Epithelial cell of proximal tubule (primary cell): ENCODE measurements at places on chromosomes 6 and 20.

DNA sequence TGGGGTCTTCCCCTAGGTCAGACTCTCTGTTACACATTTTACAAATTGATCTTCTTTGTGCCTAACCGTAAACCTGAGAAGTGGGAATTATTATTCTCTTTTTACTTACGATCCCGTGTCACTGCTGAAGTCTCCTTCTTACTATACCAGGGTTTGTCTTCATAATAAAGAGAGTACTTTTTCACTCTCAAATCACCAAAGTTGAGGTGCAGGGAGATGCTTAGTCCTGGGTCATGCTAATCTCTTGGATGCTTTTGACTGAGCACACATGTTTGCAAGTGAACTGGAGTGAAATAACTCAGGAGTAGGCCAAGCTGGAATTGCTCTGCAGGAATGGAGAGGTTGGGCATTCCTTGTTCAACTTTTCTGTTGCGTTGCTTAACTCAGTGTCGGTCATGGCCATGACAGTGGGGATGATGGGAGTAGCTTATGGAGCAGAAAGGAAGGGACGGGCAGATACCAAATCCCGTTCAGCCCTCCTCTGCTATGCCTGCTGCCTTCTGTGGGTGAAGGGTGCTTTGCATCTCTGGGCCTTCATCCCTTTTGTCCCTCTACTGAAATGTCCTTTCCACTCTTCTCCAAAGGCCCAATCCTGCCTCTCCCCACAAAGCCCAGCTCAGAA, 15.2 kb upstream of the TAGAP start:
- DNase-seq, result no peak

GRCh38 chr6:159701413-159701999, 8.5 kb upstream of the SOD2 start:
- peak; percentile 99 for DNase-seq

- peak; percentile 83 for DNase-seq
Measured at GRCh38 chr6:25359191-25359861, 80.2 kb downstream of the CARMIL1 start.

GRCh38 chr6:161536224-161536630, 262.4 kb upstream of the AGPAT4 start:
- DNase-seq, result no peak
